ENCODE measurements at places on chromosomes 1 and 21. TPM values are rescaled to one million over a fixed set of nuclear protein-coding genes. Genes with fewer than 3 reads are reported as not detected.
A peak's percentile ranks its signal among the peaks of the same experiment; 100 is the strongest.

GRCh38 chr1:202164271-202165037 is 4.1 kb upstream of the PTPN7 start:
- DNase-seq = no peak

DNA sequence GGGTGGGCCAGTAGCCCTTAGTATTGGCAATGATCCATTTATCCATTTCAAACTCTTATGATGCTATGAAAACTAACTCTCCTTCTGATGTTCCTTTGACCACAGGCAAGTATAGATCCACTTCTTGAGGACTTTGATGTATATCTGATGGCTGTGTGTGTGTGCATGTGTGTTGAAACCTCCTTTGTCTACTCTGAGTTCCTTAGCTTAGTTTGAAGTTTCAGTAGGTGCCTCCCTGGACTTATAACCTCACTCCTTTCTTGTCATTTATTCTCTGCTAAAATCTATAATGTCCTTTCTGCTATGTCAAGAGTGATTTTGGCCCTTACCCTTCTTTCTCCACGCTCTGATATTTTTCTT is 409.3 kb downstream of the PRDM2 start:
- no peak for DNase-seq

- no peak for DNase-seq
Measured at GRCh38 chr1:77370583-77371306, 88.9 kb downstream of the AK5 start.

CR1L gene
- total RNA-seq = not detected

GRCh38 chr21:28663111-28663693 is 329.5 kb downstream of the LTN1 start:
- DNase-seq = no peak

DNA sequence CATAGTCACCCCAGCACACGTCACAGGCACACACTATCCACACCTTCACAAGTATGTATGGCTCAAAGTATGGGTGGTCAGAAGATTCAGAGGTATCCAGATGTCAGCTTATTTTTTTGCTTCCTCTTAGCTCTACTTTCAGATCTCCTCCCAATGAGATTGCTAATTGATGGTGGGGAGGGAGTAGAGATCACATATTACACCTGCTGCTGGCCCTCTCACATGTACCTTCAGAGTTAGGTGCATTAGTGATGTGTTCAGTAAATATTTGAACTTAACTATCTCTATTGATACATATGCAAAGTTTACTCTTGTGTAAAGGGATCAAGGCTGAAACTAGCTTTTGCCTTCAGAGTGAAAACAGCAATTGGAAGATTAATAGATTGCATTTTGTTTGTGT is 262.6 kb downstream of the PCP4 start:
- DNase-seq = no peak

GRCh38 chr1:233620065-233620464 is 6.2 kb downstream of the KCNK1 start:
- DNase-seq = no peak

DNA sequence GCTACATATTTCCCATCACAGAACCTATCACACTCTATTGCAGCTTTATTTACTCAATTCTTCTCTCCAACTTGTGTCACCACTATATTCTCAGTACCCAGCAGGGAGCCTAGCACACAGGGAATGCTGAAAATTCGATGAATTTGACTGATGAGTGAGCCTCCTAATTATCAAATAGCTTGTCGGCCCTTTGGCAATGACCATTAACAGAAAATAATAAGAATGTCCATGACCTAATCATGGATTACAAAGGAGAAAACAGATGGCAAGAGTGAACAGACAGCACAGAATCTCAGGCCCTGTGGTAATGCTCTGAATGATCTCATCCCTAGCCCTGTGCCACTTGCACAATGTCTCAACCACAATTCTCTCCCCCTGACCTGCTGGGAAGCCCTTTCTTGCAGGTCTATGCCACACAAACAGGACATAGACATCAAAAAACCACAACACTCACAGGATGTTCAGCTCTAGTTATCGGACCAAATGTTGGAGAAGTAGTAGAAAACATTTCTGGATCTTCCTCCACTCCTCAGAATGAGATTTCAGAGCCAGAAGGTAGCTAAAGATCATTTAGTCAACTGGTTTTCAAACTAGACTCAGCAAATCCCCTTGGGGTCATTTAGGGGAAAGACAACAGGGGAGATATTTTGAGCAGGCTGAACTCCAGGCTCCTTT is 68.4 kb downstream of the LUZP1 start:
- DNase-seq = peak; percentile 35

DNA sequence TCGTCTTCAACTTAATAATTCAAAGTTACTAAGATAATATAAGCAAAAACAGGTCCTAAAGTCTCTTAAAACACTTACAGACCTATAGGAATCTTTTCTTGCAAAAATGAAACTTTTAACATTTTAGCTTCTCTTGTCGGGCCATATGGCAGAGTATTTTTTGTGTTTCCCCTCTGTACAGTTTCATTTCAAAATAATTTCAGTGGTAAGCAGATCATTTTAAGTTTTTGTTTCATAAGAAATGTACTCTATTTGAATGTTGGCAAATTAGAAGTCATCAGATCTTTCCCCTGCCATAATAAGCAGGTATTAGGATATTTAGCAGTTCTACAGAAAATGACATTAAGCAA is 37.9 kb downstream of the RGL1 start:
- no peak for DNase-seq

RNPC3 gene
- total RNA-seq = 3.6 TPM

DNA sequence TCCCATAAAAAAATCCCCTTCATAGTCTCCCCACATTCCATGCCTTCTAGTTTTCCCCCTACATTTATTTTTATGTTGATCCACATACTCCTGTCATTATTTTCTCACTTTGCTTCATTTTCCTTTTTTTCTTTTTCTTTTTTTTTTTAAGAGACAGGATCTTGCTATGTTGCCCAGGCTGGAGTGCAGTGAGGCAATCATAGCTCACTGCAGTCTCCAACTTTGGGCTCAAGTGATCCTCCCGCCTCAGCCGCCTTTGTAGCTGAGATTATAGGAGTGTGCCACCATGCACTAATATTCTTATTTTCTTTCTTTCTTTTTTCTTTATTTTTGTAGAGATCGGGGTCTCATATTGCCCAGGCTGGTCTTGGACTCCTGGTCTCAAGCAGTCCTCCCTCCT is 7.8 kb downstream of the RNF2 start:
- DNase-seq = no peak

DNA sequence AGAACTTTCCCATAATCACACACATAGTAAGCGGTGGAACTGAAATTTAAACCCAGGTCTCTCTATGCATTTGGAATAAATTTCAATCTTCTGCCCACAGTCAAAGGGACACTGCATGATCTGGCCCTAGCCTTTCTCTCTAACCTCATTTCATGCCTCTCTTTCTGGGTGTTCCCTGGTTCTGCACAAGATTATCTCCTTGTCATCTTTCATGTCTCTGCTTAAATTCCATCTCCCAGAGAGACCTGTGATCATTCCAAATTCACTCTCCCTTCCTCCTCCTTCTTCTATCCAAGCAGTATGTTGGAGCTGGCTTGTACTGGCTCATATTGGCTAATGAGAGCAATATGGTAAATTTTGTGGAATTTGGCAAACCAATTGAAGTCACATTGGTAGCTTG is 22.2 kb downstream of the ETV3L start:
- DNase-seq = no peak
